Hippocampal formation (tissue), 2 donors: ENCODE measurements at places on chromosomes 2 and 18.

DNA sequence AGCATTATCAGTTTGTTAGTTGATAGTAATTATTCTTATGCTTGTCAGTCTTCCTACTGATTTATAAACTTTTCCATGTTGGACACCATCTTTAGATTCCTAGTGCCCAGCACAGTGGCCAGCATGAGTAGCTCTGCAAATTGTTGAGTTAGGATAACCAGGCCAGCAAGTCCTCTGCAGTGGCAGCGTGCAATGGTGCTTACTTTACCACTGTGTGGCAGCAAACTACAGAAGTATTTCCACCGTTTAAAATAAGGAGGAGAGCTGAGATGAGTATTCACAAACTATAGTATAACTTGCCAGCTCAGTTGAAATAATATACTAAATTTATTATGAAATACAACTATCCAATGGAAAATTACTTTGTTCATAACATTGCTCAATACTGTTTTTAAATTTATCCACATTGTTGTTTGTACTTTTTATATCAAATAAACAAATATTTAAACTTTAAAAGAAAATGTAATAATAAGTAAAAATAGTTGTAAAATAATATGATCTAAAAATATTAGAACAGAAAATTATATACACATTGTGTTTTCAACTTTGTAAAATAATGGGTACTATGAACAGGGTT, 9.3 kb upstream of the THADA start:
- DNase-seq = peak; percentile 51

GRCh38 chr18:9482790-9483189, 7.5 kb downstream of the RALBP1 start:
- DNase-seq = no peak

DNA sequence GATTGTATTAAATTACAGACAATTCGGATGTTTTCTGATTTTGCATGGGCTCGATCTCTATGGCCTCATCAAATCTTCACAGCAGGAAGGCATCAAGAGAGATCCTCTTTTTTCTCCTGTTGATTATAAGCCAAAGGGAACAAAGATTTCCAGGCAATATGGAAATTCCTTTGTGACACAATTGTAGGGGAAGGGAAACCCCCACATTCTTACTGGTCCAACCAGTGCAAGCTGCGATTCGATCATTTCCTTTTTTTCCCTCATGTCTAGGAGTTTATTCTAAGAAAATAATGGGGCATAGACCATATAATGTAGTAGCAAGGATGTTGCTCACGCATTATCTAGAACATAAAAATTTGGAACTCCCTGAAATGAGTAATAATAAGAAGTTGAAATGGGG, 87.7 kb downstream of the LYPD6 start:
- DNase-seq = no peak

GRCh38 chr2:150589681-150590080, 102.2 kb upstream of the RND3 start:
- no peak for DNase-seq

DNA sequence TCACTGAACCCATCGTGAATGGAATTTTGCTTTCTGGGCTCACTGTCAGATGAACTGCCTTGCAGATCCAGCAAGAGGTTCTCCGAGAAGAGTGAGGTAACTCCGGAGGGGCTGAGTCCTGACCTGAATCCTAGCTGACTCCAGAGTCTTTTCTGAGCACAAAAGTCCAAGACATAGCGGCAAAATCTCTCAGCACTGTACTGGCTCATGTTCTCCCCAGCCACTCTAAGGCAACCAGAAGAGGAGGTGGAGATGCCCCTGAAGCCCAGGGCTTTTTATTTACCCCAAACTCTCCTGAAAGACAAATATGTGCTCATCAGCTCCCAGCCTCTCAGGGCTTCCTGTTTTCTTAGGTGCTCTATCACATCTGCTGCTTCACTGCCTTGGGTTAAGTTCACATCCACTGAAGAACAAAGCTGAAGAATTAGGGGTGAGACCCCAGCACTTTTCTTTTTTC, 221.8 kb downstream of the MREG start:
- no peak for DNase-seq

- no peak for DNase-seq
Observed at GRCh38 chr2:180905002-180905401, 75.4 kb upstream of the UBE2E3 start.
